ENCODE measurements at places on chromosomes 12 and 14. TPM values are rescaled to one million over a fixed set of nuclear protein-coding genes. Genes with fewer than 3 reads are reported as not detected.

GRCh38 chr12:127857661-127858060 lies 409.3 kb upstream of the TMEM132C start:
- no peak overlapping the region for H3K4me3 ChIP-seq
- H3K27ac ChIP-seq = no peak overlapping the region
- no peaks in the 10 kb centered on the region for H3K4me1 ChIP-seq
- DNase-seq = no peak
- H3K36me3 ChIP-seq = no peaks in the 10 kb centered on the region

The TAS2R31 gene
- total RNA-seq = not detected

DNA sequence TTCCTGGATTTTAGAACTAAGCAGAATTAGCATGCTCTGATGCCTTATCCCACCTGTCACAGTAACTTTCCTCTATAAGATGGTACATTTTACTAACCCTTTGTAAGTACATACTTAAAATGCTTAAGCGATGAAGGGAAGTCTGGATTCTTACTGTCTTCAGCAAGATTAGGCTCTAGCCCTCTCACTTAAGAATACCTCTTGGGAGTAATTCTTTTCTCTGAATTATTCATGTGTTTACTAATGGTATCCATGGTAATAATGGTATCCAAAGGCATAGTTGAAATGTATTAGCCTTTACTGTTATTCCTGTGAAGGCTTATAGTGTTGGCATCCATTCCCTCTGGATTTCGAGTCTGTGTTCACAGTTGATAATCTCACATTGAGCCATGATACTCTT lies 176.9 kb downstream of the MON2 start:
- no peaks in the 10 kb centered on the region for H3K36me3 ChIP-seq
- no peaks in the 10 kb centered on the region for H3K27me3 ChIP-seq
- peaks cover 7% of the 10 kb centered on the region for H3K4me1 ChIP-seq
- no peak overlapping the region for H3K4me3 ChIP-seq
- H3K27ac ChIP-seq = no peak overlapping the region
- DNase-seq = no peak

DNA sequence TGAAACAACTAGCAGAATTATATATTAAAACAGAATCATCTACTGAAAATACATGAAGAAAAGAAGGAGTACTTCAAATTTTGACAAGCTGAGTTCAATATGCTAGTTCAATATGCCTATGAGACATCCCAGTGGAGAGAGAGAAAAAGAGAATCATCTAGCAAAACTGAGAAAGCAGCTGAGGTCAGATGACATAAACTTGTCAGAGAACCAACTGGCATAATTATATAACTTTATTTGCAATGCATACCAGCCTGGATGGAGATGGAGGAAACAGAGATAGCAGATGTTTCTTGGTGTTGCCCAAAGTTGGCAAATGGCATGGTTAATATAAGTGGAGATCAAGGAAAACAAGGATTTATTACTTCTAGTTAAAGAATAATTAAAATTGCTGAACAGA lies 148.7 kb upstream of the PDZRN4 start:
- H3K4me1 ChIP-seq = no peaks in the 10 kb centered on the region

The REC8 gene
- 3.7 TPM for total RNA-seq

DNA sequence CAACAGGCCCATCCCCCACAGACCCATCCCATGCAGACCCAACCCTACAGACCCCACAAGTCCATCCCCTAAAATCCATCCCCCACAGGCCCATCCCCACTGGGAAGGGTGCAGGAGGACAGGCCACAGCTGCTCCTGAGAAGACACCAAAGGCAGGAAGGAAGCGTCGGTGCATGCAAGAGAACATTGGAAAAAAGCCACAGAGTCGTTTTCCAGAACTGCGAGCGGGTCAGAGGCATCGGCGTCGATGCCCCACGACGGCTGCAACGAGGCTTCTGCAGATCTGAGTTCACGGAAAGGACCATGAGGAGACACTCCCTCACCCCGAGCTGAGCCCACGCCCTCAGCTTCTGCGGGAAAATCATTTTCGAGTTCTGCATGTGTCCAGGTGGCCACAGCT lies 59.6 kb upstream of the GALNT9 start:
- no peak overlapping the region for H3K27ac ChIP-seq
- peaks cover 88% of the 10 kb centered on the region for H3K27me3 ChIP-seq
- no peaks in the 10 kb centered on the region for H3K36me3 ChIP-seq
- no peak overlapping the region for H3K4me3 ChIP-seq
- DNase-seq = no peak

The AQP2 gene
- total RNA-seq = 0.15 TPM

- no peaks in the 10 kb centered on the region for H3K27me3 ChIP-seq
- no peak overlapping the region for H3K4me3 ChIP-seq
- H3K36me3 ChIP-seq = no peaks in the 10 kb centered on the region
These were observed 1222.8 kb downstream of the GALC start for GRCh38 chr14:86770186-86770585.

All from suprapubic skin (tissue), 4 donors.